ENCODE measurements at places on chromosomes 4 and X.
A peak's percentile ranks its signal among the peaks of the same experiment; 100 is the strongest.

GRCh38 chr4:74830928-74831327 lies 36.6 kb upstream of the BTC start:
- peak; percentile 10 for DNase-seq

GRCh38 chr4:158906073-158906472 lies 137.2 kb downstream of the FNIP2 start:
- no peak for DNase-seq

DNA sequence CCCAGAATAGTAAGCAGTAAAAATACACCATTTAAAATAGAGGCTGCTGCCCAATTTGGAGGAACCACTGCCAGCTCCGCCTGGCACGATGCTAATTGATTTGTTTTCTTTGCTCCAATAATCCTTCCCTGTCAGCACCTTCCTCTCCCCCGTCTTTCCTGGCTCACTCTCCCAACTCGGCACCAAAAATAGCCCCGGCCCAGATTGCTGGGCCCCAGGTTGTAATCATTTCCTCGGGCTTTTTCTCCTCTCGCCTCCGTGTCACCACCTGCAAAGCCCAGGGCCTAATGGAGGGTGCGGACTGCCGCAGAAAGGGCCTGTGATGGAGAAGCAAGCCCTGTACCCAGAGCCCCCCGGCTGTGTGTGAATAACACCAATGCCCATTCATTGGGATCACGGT lies 197.6 kb upstream of the PSAPL1 start:
- DNase-seq, result no peak

DNA sequence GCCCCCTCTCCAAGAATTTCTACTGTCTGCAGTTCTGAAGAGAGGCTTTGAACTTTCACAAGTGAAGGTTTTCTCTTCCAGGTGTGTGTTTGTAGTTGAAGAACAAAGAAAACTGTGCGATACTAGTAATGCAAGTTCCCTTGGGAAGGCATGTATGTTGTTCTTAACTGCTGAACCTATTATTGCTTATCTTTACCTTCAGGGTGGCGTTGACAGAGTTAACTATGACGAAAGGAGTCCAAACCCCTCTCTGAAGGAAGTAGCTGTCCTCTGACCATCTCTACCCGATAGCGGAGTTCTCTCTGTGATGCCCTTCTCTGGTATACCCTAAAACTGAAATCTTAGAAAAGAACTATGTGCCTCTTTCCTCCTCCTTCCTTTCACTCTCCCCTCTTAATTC lies 79.9 kb downstream of the TSPAN7 start:
- DNase-seq, result no peak

GRCh38 chr4:74528178-74528577 lies 83.2 kb downstream of the AREG start:
- DNase-seq, result no peak

- no peak for DNase-seq
Observed at GRCh38 chrX:133980832-133981588, 4.4 kb downstream of the GPC3 start.

DNA sequence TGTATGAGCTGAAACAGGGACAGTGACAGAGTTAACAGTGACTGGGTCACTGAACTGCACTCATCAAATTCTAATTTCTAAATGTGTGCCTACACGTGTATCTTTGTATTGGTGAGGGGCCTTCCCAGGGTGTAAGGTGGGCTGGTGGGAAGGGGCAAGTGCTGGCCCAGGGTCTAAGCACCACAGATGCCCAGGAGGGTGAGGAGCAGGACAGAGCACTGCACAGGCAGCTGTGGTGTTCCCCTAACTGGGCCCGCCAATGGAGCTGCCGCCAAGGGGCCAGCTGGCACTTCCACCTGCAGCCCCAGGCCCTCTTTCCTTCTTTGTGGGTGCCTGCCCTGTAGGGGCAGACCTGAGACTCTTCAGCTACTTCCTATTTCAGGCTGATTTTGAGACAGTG lies 349.9 kb downstream of the ARHGAP10 start:
- no peak for DNase-seq

- no peak for DNase-seq
Observed at GRCh38 chrX:124395145-124395880, 49.0 kb downstream of the SH2D1A start.

DNA sequence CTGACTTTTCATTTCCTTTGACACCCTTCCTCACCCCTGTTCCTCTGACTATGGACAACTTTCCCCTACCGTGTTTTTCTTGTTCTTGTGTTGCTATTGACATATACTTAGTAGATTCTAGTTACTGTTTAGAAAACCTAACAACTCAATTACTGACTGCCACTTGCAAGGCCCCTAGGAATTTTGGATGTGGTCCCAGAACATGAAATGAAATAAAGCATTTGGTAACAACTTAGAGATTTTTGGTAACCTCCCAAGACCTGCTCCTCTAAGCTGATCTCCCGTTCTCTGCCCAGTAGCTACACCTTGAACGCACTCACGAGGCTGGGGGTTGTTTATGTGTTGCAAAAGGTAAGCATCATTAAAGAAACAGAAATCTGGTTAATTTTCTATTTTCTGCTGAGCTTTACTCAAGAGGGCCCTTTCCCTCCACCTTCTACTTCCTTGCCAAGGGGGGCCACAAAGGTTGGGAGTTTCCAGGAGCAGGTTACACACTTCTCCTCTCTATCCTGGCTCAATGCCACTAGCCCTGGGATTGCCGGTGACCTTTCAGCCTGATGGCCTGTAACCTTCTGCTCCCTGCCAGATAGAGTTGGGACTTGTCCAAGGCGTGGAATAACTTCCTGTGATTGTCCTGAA lies 20.5 kb downstream of the GAB3 start:
- peak; percentile 88 for DNase-seq

DNA sequence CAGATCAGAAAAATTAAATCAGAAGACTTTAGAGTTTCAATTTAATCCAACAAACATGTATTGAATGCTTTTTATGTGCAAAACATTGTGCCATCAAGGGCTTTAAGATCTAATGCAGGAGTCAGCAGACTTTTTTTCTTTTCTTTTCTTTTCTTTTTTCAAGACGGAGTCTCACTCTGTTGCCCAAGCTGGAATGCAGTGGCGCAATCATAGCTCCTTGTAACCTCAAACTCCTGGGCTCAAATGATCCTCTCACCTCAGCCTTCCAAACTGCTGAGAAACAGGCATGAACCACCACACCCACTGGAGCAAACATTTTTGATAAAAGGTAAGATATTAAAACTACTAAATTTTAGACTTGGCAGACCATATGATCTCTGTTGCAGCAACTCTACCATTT lies 24.6 kb upstream of the LRBA start:
- DNase-seq, result no peak

GRCh38 chr4:145186729-145187128 lies 6.3 kb upstream of the OTUD4 start:
- no peak for DNase-seq

- DNase-seq, result no peak
Observed at GRCh38 chr4:42381666-42382065, 15.6 kb upstream of the SHISA3 start.

DNA sequence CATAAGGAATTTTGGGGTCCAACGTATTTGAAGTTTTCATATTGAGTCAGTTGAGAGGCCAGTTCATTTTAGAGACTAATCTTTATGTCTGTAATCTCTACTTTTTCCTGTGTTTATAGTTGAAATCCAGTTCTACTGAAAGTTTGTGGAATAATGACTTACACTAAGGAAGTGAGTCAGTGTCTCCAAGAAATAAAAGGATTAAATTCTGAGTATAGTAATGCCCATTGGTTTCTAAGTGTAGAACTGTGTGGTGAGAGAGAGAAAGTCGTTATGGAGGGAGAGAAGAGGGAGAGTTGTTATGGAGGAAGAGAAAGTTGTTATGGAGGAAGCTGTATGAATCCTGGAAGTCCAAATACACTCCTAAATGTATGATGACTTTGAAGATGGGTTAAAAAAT lies 264.6 kb upstream of the HAND2 start:
- DNase-seq, result peak; percentile 71

DNA sequence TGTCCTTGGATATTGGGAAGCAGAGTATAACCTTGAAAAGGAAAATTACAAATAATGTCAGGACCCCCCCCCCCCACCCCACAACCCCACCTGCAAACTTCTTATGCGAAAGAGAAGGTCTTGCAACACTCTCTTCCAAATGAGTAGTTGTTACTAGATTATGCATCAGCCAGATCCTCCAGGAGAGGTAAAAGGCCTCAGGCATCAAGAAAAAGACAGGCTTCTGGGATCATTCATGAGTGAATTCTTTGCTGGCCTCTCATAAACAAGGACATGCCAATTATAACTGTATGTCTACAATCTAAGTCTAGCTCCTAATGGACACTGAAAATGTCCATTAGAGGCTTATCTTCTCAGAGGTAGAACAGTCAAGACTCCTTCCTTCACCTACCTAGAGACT lies 1443.3 kb downstream of the RAPGEF2 start:
- no peak for DNase-seq

DNA sequence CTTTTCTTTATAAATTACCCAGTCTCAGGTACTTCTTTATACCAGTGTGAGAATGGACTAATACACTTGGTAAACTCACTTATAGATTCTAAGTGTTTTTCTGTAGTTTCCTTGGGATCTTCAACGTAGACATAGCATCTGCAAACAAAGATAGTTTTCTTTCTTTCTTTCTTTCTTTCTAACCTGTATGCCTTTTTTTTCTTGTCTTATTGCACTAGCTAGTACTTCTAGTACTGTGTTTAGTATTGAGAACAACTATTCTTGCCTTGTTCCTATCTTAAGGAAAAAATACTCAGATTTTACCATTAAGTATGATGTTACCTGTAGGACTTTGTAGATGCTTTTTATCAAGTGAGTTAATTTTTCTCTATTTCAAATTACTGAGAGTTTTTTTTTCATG lies 102.2 kb downstream of the EDA start:
- no peak for DNase-seq

DNA sequence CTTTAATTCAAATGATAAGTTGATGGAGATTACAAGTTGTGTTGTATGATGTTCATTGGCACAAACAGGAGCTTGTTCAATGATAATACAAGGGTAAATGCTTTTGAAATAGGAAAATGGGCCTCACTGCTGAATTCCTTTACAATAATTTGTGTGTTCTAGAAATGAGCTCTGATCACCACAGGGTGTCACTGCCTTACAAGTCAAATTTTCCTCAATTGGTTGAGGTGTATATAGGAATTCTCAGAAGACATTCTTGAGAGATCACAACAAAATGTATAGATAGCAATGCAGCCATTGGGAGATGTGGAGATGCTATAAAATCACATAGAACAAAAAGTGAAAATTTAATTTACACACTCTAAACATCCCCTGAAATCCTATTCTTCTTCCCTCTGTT lies 49.6 kb downstream of the KLF8 start:
- DNase-seq, result peak; percentile 40

- no peak for DNase-seq
Observed at GRCh38 chrX:43505769-43506168, 150.3 kb upstream of the MAOA start.

GRCh38 chr4:75011131-75011795 lies 78.3 kb downstream of the PARM1 start:
- no peak for DNase-seq

DNA sequence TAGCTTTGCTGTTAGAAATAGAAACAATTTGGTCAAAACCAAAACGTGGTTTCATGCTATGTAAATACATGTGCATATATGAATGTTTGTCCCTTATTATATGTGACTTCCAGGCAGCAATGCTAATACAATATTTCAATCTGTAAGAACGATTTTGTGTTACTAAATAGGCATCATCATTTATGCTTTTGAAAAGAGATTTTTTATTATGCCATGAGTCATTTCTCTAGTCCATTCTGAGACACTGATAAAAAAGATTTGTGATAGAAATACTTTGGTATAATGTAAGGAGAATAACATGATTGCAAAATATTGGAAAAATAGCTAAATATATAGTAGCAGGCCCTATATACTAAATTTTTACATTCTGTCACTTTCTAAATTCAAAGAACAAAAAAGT lies 28.9 kb downstream of the SYNPO2 start:
- peak; percentile 39 for DNase-seq

DNA sequence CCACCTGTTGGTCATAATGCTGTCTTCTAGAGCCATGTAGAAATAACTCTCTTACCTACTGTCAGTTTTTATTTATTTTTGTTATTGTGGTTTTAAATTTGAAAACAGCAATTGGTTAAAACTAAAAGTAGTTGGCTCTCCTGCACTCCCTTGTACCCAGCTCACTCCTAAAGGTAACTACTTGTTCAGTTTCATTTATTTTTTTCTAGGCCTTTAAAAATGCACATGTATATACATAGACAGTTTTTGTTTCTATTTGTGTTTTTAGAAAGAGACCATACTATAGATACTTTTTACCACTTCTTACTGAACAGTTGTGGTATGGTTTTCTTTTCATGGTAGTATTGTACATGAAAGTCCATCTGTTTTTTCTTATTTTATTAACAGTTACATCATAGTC lies 16.8 kb downstream of the SMAD1 start:
- DNase-seq, result no peak

GRCh38 chr4:144302704-144303536 lies 162.4 kb upstream of the GYPA start:
- no peak for DNase-seq

DNA sequence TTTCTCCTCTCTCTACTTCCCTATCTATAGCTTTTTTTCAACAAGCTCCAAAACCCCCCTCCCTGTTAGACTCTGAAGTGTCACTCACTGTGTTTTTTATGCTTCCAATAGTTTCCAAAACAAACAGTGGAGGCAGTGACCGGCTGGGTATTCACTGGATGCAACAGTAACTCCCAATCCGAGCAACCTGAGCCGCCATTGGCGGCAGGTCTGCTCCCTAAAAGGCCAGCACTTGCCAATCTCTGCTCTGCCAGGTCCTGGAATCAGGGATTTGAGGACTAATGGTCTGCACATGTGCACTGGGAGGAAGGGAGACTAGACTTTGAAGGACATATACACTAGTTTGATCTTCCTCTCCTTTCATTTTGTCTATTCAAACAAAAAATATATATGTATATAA lies 7.1 kb downstream of the TBX22 start:
- DNase-seq, result no peak

GRCh38 chrX:74680391-74680790 lies 66.0 kb upstream of the RLIM start:
- no peak for DNase-seq

DNA sequence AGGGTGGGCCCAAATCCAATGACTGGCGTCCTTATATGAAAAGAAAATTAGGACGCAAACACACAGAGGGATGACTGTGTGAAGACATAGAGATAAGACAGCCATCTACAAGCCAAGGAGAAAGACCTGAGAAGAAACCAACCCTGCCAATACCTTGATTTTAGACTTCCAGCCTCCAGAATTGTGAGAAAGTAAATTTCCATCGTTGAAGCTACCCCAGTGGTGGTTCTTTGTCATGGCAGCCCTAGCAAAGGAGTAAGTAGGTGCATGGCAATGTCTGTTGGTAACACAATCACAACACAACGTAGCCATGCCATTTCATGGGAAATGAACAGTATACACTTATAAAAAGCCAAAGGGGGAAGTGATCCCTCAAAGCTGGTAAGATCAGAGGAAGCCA lies 25.3 kb downstream of the SMIM20 start:
- no peak for DNase-seq

GRCh38 chr4:865572-865971 lies 39.6 kb upstream of the CPLX1 start:
- DNase-seq, result no peak

DNA sequence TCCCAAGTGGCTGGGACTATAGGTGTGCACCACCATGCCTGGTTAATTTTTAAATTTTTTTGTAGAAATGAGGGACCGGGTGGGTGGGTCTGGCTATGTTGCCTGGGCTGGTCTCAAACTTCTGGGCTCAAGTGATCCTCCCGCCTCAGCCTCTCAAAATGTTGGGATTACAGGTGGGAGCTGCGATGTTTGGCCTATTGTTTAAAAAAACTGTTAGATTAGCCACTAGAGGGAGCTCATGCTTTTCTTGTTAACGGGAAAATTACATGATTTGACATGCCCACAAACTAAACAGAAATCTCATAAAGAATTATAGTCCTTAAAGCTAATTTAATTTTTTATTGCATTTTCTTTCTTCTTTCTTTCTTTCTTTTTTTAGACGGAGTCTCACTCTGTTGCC lies 5.0 kb upstream of the SDAD1 start:
- peak; percentile 74 for DNase-seq

Measured in fibroblast of pulmonary artery (primary cell).